Stimulated activated CD4-positive, alpha-beta T cell treated with anti-CD3 and anti-CD28 coated beads, Interleukin-1b, Interleukin-23, amount 100 ng/mL, for 1 hour (primary cell): ENCODE measurements at places on chromosomes 4 and X.

DNA sequence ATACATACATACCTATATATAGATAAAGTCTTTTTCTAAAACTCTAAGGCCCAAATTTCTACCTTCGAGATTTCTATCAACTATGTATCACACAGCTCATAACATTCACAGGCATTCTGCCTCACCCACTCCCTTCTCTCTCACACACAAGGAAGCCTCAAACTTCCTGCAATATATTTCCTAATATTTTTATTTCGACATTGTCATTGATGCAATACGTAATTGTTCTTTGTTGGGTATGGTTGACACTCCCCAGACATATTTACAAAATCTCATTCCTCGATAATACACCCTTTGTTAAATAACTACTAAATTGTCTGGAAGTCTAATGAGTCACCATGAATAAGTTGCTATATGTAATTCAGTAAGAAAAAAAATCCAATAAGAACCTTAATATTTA, 143.5 kb downstream of the HNRNPD start:
- DNase-seq: no peak

DNA sequence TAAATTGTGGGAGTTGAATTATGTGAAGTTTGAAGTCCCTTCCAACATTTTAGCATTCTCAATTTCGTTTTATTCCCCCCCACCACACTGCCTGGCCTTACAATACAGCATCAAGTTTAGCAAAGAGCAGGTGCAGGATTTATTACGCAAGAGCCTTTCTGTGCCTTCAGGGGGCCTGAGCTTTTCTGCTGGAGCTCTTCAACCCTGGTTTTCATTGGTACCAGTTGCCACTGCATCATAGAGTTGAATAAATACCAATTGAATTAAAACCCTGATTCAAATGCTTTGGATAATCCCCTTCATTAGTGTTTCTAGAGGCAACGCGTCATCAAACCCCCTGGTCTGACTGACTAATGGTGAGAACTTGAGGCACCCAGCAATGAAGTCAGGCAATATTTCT, 43.6 kb upstream of the KIT start:
- no peak for DNase-seq

- no peak for DNase-seq
These were observed 18.5 kb upstream of the DRD5 start for GRCh38 chr4:9762823-9763475.

DNA sequence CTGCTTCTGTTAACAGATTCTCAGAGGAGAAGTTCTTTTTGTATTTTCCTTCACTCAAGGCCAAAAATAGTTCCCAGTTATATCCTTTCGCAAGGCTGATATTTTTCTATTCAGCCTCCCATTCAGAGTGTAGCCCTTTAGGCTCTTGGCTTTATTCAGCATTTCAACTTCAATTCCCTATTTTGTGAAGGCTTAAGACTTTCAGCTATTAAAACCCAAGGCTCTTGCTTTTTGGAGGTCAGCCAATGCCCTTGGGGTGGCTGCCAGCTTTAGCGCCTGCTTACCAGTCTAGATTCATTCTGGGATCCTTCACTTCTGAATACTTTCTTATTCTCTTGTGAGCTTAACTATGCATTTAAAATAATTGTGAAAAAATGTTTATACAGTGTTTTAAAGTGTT, 57.3 kb upstream of the ADGRA3 start:
- no peak for DNase-seq

DNA sequence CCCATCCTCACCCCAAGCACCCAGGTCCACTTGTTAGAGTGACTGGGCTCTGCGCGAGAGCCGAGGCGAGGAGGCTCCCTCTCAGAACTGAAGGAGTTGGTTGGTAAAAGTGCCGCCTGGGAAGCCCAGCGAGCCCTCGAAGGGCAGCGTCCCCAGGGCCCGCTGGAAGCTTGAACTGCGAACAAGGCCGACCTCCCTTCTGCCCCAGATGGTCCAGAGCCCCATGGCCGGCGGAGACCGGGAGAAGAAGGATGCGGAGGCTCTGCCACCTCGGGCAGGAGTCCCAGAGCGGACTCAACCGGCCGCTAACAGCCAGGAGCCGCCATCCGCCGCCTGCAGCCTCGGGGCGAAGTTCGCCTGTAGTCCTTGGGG, 116.3 kb upstream of the TEX13C start:
- no peak for DNase-seq
